ENCODE measurements at places on chromosomes 16 and 17.

GRCh38 chr17:45394913-45395568, 37.6 kb downstream of the ARHGAP27 start:
- H3K4me1 ChIP-seq = peaks cover 14% of the 10 kb centered on the region
- H3K27ac ChIP-seq = no peak overlapping the region
- peaks cover 15% of the 10 kb centered on the region for H3K36me3 ChIP-seq
- peak overlapping the region; percentile 44 for H3K4me3 ChIP-seq

DNA sequence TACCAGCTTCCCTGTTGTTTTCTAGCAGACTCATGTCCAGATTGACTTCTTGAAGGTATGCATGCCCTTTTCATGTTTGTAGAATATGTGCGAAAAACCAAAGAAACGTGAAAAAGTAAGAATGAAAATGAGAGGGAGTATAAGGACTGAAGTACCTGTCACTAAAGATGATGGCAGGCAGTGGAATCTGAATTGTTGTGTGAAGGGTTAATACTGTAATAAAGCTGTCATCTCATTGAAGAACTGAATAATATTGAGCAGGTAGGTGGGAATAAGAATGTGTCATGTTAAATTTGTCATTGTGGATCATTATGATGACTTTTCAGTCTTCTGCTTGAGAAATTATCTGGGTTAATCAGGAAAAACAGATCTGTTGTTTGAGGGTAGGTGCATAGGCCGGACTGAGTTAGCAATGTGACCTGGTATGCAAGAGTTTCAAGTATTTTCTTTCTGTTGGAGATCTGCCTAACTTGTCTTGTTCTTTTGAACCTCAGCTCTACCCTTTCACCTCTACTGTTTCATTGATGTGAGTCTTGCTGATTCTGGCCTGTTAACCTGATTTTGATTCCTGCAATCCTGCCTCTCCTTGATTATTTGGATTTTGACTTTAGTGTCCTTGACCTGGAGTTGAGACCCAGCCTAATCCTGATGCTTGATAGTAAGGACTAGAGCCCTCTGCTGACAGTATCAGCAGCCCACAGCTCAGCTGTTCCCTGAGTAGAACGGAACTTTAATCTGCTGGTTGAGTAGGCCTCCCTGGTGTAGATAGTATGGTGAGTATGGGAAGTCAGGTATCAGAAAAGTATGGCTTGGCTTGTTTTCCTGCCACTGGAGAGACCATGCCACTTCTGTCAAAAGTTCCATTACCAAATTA, 64.6 kb downstream of the MAP2K4 start:
- H3K27ac ChIP-seq = no peak overlapping the region
- no peaks in the 10 kb centered on the region for H3K36me3 ChIP-seq
- DNase-seq = no peak
- no peaks in the 10 kb centered on the region for H3K27me3 ChIP-seq

DNA sequence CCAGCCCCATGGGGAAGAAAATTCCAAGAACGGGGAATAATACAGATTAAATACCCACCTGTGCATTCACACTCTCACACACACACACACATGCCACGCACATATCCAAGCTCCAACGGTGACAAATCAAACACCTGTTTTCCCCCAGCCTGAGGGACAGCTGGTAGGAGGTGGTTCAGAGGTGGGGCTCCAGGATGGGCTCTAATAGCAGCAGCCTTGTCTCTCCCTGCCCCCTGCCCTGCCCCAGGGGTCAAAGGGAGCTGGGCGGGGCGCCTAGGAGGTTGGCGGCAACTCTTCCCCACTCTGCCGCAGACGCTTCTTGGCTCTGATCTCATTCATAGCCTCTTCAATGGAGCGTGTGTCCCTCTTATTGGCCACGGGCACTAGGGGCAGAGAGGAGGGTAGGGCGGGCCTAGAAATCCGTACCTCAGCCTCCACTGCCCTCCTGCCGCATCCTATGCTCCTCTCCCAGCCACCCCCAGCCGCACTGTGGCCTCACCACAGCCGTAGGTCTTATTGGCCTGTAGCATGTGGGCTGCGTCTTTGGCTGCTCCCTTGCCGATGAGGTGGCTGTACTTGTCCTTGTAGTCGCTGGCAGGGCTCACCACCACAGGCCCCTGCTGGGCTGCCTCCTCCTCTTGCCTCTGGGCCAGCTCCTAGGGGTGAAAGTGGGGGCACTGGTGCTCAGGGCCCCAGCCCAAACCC, 8.2 kb downstream of the SPAG7 start:
- no peak overlapping the region for H3K4me3 ChIP-seq
- H3K27ac ChIP-seq = no peak overlapping the region
- no peaks in the 10 kb centered on the region for H3K27me3 ChIP-seq
- no peaks in the 10 kb centered on the region for H3K4me1 ChIP-seq

GRCh38 chr17:561116-561515, 153.5 kb downstream of the VPS53 start:
- DNase-seq = no peak
- H3K36me3 ChIP-seq = no peaks in the 10 kb centered on the region
- H3K27ac ChIP-seq = peak overlapping the region; percentile 64
- peaks cover 22% of the 10 kb centered on the region for H3K4me1 ChIP-seq
- no peaks in the 10 kb centered on the region for H3K27me3 ChIP-seq

GRCh38 chr16:88773812-88774291, 11.2 kb downstream of the PIEZO1 start:
- H3K36me3 ChIP-seq = no peaks in the 10 kb centered on the region
- H3K4me1 ChIP-seq = peaks cover 100% of the 10 kb centered on the region
- H3K27ac ChIP-seq = peak overlapping the region; percentile 88
- no peak for DNase-seq
- H3K27me3 ChIP-seq = no peaks in the 10 kb centered on the region

DNA sequence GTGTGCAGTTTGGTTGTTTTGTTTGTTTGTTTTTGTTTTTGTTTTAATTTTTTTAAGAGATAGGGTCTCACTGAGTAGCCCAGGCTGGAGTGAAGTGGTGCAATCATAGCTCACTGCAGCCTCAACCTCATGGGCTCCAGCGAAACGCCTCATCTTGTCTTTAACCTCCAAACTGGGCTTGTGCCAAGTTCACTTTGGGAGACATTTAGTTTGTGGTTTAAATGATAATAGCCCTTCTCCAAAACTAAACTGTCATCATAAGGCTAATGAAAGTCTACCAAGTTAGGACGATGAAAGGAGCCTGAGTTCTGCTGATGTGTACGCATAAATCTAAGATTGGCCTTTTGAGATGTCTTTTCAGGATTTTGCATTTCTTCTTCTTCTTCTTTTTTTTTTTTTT, 6.5 kb upstream of the CARD14 start:
- H3K4me3 ChIP-seq = no peak overlapping the region
- H3K27ac ChIP-seq = no peak overlapping the region
- no peaks in the 10 kb centered on the region for H3K4me1 ChIP-seq
- no peaks in the 10 kb centered on the region for H3K36me3 ChIP-seq
- no peak for DNase-seq

DNA sequence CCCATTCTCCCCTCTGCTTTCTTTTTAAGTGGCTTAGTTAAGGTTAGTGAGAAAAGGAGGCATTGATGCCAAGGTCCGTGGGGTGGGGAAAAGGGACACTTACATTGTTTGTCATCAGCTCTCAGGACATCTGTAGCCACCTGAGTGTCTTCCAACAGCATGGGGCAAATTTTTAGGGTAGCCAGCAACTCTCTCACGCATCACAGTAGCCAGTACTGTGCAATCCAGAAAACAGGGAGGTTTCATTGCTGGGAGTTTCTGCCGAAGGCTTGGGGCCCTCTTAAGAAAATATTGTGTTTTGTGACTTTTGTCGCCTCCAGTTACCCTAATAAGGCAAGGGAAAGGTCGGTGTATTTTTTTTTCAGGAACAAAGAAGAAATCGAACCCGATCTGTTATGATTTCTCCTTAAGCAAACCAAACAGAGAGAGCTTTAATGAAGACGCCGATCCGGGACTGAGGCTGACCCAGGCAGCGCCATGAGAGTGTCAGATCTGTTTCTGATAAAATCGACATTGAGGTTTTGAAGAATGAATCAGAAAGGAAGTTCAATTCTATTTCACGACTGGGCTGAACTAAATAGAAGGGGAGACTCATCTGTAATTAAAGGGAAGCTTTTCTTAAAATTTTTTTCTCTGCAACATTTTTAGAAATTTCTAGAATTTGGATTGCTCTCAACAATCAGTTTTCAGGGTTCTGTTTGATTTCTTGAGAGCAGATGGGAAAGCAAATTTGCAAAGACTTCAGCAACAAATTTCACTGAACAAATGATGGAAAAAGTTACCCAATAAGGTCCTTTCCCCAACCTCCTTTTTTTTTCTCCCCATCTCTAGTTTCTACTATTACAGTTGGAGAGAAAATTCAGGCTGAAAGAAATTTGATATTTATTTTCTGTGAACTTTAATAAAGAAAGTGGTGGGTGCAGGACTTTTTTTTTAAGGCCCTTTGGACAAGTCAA, 144.7 kb upstream of the IRX3 start:
- no peaks in the 10 kb centered on the region for H3K36me3 ChIP-seq
- H3K27ac ChIP-seq = no peak overlapping the region
- DNase-seq = no peak
- H3K27me3 ChIP-seq = no peaks in the 10 kb centered on the region
- H3K4me1 ChIP-seq = no peaks in the 10 kb centered on the region

GRCh38 chr16:30063893-30064728, 1.4 kb upstream of the ALDOA start:
- H3K4me1 ChIP-seq = peaks cover 64% of the 10 kb centered on the region
- H3K27me3 ChIP-seq = no peaks in the 10 kb centered on the region
- H3K36me3 ChIP-seq = peaks cover 21% of the 10 kb centered on the region
- peak; percentile 96 for DNase-seq
- peak overlapping the region; percentile 99 for H3K27ac ChIP-seq
- peak overlapping the region; percentile 91 for H3K4me3 ChIP-seq

DNA sequence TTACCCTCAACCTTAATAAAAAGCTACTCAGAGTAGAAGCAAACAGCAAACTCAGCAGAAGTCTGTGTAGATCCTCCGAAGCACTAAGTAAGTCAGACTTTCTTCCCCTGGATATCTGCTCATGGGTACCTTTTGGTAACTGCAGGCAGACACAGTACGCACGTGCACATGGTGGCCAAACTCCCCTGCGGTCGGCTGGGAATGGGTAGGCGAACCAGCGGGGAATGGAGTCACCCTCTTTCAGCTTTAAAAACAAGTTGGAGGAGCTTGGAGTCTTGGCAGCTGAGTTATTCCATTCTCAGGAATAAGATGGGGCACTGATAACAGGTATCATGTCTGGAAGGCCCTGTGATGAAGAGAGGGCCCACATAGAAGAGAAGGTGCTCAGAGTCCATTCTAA, 16.3 kb downstream of the CYB561 start:
- no peaks in the 10 kb centered on the region for H3K27me3 ChIP-seq
- H3K4me1 ChIP-seq = peaks cover 25% of the 10 kb centered on the region
- DNase-seq = no peak
- H3K27ac ChIP-seq = no peak overlapping the region
- no peaks in the 10 kb centered on the region for H3K36me3 ChIP-seq
- no peak overlapping the region for H3K4me3 ChIP-seq

DNA sequence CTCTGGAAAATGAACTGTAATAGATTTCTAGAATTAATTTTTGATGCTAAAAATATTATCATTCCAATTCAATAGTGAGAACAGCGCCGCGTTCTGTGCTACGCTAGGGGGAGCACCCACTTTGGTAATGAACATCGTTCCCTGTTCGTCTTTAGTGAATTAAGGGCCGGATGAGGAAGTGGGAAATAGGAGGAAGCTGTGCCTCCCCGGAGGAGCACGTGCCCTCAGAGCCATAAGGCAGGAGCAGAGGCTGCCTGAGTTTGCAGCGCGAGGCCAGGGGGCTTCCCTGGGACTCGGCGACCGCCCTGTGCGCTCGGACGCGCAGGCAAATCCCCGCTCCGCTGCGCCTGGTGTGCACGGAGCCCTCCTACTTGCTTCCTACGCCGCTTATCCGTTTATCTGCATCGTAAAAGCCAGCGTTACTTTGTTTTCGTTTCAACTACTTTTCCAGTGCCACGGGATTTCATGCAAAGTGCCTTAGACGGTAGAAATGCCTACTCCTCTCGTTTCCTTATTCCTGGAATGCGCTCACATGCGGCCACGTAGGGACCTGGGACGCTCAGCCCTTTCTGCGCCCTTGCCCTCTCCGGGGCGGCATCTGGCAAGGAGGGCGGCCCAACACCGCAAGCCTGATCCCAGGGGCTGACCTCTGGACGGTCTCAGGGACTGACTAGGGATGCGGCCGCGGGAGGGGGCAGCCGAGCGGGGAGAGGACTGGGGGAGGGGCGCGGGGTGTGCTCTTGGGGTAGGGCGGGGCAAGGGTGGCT, 76.4 kb downstream of the KCNJ12 start:
- H3K36me3 ChIP-seq = no peaks in the 10 kb centered on the region
- H3K4me3 ChIP-seq = peak overlapping the region; percentile 56
- peaks cover 22% of the 10 kb centered on the region for H3K4me1 ChIP-seq
- no peak overlapping the region for H3K27ac ChIP-seq
- DNase-seq = no peak

GRCh38 chr17:40794466-40794865, 5.3 kb downstream of the KRT28 start:
- no peaks in the 10 kb centered on the region for H3K4me1 ChIP-seq
- DNase-seq = no peak
- H3K4me3 ChIP-seq = no peak overlapping the region
- no peaks in the 10 kb centered on the region for H3K27me3 ChIP-seq

GRCh38 chr16:87878704-87879103, 9.4 kb upstream of the SLC7A5 start:
- no peak overlapping the region for H3K4me3 ChIP-seq
- no peaks in the 10 kb centered on the region for H3K4me1 ChIP-seq
- H3K27ac ChIP-seq = no peak overlapping the region
- no peaks in the 10 kb centered on the region for H3K36me3 ChIP-seq

- peaks cover 77% of the 10 kb centered on the region for H3K4me1 ChIP-seq
- H3K36me3 ChIP-seq = no peaks in the 10 kb centered on the region
- DNase-seq = no peak
These were observed 3.7 kb downstream of the STARD3 start for GRCh38 chr17:39640591-39641031.

DNA sequence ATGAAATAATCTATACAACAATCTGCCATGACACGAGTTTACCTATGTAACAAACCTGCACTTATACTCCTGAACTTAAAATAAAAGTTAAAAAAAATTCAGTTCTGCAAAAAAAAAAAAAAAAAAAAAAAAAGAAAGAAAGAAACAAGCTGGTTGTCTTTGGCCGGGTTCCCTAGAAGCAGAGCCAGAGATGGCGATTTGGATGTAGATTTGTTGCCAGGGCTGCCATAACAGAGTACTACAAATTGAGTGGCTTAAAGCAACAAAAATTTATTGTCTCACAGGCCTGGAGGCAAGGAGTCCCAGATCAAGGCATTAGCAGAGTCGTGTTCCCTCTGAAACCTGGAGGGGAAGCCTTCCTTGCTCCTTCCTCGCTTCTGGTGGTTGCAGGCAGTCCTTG, 20.4 kb downstream of the SYT17 start:
- no peak overlapping the region for H3K4me3 ChIP-seq
- DNase-seq = no peak
- no peaks in the 10 kb centered on the region for H3K36me3 ChIP-seq
- no peaks in the 10 kb centered on the region for H3K27me3 ChIP-seq

DNA sequence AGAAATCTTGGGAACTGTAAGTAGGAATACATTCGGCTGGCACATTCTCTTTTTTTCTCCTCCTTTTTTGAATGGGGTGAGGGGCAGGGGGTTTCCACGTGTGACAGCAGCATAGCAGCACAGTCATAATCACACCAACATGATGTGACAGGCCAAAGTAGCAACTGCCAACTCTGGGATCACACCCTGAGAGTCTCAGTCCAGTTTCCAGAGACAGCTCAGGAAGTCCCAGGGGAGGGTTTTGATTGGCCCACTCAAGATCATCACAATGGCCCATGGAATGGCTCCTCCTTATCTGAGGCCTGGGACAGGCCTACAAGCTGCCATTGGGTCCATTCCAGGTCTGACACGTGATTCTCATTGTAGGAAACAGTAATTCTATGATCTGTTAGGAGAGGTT, 207.1 kb upstream of the ASIC2 start:
- H3K36me3 ChIP-seq = no peaks in the 10 kb centered on the region
- DNase-seq = no peak
- H3K27me3 ChIP-seq = no peaks in the 10 kb centered on the region
- no peak overlapping the region for H3K27ac ChIP-seq
- H3K4me3 ChIP-seq = no peak overlapping the region
